ENCODE measurements at places on chromosomes 4 and X. TPM values are rescaled to one million over a fixed set of nuclear protein-coding genes. Genes with fewer than 3 reads are reported as not detected.

Gene SSX4
- not detected for total RNA-seq

Gene IL3RA
- total RNA-seq: 0.75 TPM

Gene CXCL3
- total RNA-seq: 0.32 TPM

Gene TMSB15B
- 5.0 TPM for total RNA-seq

Gene PCDH19
- not detected for total RNA-seq

Gene ADRA2C
- total RNA-seq: not detected

Gene PRR32
- not detected for total RNA-seq

Gene SHOX
- not detected for total RNA-seq

Gene BBS12
- total RNA-seq: 3.3 TPM

Gene DOK7
- not detected for total RNA-seq

DNA sequence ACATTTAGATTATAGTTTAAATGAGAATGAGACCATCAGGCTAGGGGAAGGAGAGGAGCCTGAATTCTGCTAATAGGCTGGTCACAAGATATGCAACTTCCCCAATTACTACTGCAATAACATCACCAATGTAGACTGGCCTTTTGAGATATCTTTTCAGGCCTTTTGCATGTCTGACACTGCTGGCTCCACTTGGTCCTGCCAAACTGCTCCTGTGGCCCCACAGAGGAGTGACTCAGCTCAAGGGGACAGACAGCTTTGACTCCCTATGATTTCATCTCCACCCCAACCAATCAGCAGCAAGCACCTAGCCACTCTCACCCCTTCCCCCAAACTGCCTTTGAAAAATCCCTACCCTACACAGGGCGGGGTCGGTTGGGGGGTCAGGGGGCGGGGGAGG, 22.8 kb downstream of the GPRIN3 start:
- no peak for DNase-seq

GRCh38 chrX:113741744-113742143, 842.1 kb upstream of the HTR2C start:
- no peak for DNase-seq

- no peak for DNase-seq
Measured at GRCh38 chr4:181982856-181983255, 260.3 kb upstream of the TENM3 start.

DNA sequence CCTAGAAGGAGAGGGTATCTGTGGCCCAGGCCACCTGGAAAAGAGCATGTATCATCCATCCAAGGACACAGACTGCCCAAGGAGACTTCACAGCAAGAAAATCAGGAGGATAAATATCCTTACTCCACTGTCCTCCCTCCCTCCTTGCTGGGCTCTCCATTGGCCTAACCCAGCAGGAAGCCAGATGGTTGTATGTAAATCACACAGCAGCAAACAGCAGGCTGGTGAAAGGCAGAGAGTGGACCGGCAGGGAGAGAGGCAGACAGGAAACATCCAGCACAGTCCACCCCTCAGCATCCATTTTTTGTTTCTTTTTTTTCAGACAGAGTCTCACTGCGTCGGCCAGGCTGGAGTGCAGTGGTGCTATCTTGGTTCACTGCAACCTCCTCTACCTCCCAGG, 17.5 kb downstream of the TXK start:
- DNase-seq: no peak

- DNase-seq: peak; percentile 62
Measured at GRCh38 chr4:1187182-1187581, 14.8 kb upstream of the SPON2 start.

GRCh38 chr4:122701061-122701460, 31.4 kb upstream of the BBS12 start:
- DNase-seq: no peak

DNA sequence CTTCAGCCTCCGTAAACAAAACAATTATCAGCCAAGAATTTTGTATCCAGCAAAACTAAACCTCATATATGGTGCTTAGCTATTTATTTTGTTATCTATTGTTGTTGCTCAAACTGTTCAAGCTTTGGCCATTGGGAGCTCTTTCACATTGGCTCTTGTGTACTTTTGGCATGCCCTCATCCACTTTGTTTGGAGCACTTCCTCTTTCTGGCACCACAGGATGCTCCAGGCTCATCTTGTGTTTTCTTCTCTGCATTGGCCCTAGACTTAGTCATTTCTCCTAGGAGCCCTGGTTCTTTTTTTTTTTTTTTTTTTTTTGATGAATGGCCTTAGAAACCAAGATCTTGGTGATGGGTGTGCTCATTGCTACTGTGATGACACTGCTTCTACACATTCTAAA, 74.5 kb downstream of the DIPK2B start:
- DNase-seq: no peak

- no peak for DNase-seq
Measured at GRCh38 chr4:151858356-151858755, 97.5 kb upstream of the GATB start.

GRCh38 chrX:108359806-108360602, 78.2 kb downstream of the COL4A6 start:
- no peak for DNase-seq

- no peak for DNase-seq
Measured at GRCh38 chr4:150476776-150477175, 105.2 kb upstream of the MAB21L2 start.

- DNase-seq: no peak
Measured at GRCh38 chr4:25011135-25011866, 19.4 kb downstream of the LGI2 start.

- peak; percentile 42 for DNase-seq
Measured at GRCh38 chrX:43750248-43750676, 94.2 kb downstream of the MAOA start.

DNA sequence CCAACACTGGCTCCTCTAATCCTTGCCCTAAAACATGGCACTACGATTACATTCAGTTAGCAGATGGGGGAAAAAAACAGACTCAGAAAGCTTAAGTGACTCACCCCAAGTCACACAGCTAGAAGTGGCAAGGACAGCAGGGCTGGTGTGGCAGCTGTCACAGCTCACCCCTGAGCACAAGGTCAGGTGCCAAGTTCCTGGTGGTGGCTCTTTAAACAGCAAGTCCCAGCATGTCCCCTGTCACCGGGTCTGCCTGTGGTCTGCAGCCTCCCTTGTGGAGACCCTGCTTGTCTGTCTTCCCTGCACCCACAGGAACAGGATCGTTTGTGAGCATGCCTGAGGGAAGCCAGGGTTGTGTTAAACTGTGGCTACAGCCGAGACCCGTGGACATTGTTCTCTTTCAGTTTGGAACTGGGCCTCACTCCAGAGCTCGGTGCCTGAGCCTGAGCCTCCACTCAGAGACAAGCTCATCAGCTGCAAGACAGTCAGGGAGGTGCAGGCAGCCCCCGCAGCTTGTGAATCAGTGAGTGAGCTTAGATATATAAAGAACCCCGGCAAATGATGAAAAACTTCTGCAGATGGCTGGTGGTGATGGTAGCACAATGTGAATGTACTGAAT, 260.8 kb downstream of the BCOR start:
- DNase-seq: no peak

GRCh38 chr4:75321484-75321883, 192.7 kb downstream of the RCHY1 start:
- no peak for DNase-seq

DNA sequence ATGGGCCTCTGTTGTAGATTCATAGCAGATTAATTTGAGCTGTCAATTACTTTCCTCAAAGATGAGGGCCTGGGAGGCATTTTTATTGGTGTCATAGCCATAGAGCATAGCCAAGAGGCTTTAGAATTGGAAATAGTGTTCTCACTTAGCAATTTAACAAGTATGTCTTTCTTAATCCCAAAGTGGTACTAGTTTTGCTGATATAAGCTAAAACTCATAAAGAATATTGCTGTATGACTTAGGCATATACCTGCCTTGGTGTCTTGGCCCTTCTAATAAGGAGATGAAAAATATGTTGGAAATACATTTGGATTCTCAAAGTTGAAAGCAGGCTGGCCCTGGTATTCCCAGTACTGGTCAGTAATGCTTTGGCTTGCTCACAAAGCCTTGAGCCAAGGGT, 221.5 kb upstream of the CXCL13 start:
- DNase-seq: no peak

DNA sequence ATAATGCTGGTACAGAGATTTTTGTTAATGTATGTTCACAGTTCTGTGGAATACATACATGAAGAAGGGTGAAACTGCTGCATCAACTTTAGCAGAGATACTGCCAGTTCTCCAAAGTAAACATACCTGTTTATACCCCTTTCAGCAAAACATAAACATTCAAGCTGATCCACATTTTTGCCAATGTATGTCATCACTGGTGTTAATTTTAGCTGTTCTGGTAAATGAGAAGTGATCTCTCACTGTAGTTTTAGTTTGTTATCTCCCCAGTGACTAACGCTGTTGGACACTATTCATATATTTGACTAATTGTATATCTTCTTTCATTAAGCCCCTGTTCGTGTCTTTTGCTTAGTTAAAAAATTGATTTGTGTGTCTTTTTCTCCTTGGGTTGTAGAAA, 82.0 kb downstream of the HAUS3 start:
- DNase-seq: no peak

- no peak for DNase-seq
Measured at GRCh38 chr4:15240764-15241163, 187.1 kb upstream of the C1QTNF7 start.

DNA sequence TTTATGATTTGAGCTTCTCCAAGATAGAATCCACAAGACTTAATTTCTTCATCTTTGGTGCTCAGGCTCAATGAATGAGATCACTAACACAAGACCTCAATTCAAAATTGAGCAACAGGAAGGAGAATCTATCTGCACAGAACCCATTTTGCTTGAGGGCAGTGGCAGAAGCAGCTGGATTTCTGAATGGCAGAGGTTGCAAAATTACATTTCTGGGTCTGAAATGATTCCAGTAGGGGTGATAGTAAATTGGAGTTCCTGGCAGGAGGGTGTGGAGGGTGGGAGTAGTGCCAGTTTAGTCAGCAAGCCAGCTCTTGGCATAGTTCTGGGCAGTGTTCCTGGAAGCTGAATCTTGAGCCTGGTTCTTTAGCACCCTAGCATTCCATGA, 281.1 kb downstream of the SLC7A11 start:
- DNase-seq: no peak

- no peak for DNase-seq
Measured at GRCh38 chr4:6367371-6367851, 97.8 kb downstream of the WFS1 start.

GRCh38 chrX:124895947-124896346, 423.7 kb upstream of the TEX13C start:
- no peak for DNase-seq

DNA sequence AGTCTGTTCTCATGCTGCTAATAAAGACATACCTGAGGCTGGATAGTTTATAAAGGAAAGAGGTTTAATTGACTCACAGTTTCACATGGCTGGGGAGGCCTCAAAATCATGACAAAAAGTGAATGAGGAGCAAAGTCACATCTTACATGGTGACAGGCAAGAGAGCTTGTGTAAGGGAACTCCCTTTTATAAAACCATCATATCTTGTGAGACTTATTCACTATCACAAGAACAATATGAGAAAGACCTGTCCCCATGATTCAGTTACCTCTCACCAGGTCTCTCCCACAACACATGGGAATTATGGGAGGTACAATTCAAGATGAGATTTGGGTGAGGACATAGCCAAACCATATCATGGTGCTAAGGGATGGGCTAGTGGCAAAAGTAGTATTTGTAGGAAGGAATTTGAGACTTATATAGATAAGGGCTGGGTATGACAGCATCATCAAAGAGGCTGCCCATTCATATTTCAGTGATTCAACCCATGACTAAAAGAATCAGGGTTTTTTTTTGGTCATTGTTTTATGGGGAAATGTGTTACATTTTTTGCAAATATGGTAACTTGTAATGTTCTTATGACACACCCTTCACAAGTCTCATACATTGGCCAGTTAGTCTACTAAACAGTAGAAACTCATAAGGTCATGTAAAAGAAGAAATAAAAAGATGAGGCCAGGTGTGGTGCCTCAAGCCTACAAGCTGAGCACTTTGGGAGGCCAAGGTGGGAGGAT, 34.7 kb downstream of the NUP62CL start:
- no peak for DNase-seq

DNA sequence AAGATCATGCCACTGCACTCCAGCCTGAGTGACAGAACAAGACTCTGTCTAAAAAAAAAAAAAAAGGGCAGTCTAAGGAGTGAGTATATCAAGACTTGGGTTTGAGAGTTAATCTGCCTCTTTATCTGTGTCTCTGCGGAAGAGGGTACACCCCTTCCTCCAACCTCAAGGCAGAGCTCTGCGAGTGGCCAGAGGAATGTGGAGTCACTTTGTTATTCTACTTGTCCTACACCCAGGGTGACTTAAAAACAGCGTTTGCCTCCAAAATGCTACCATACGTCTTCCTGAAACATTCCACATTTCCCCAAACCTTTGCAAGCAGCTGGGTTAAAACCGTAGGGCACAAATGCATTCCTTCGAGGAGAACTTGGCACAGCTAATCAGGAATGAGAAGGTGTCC, 199.9 kb downstream of the SHOX start:
- no peak for DNase-seq

GRCh38 chrX:129077424-129078170, 445.7 kb downstream of the SMARCA1 start:
- no peak for DNase-seq

GRCh38 chr4:150216726-150217125, 138.5 kb downstream of the DCLK2 start:
- DNase-seq: no peak

DNA sequence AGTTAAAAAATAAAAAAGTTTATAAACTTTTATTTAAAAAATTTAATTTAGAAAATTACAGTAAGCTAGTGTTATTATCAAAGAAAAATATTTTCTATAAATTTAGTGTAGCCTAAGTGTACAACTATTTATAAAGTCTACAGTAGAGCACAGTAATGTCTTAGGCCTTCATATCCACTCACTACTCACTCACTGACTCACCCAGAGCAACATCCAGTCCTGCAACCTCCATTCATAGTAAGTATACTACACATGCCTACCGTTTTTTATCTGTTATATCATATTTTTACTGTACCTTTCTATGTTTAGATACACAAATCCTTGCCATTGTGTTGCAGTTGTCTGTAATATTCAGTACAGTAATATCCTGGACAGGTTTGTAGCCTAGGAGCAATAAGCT, 129.0 kb upstream of the FAM47B start:
- no peak for DNase-seq

GRCh38 chr4:8391972-8392371, 48.6 kb downstream of the ACOX3 start:
- DNase-seq: no peak

- DNase-seq: no peak
Measured at GRCh38 chr4:169254546-169254983, 16.2 kb downstream of the SH3RF1 start.

DNA sequence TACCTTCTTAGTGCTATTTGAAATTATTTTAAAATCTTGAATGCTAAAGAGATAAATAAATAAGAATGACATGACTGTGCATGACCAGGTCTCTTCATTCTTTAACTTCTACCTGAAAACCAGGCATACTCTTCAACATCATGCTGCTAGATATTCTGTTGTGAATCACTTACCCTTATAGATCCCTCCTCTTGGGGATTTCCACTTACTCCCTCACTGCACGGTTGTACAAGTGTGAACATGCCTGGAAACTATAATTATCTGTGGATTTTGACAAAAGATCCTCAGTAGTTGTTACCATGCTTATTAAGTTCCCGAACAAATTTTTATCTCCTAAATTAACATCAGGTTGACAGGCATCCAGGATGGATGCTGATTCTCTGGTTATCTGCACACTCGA, 54.3 kb downstream of the ADGRL3 start:
- no peak for DNase-seq

GRCh38 chrX:1464041-1464970, 11.6 kb upstream of the ASMTL start:
- DNase-seq: no peak

GRCh38 chr4:4770610-4771009, 88.9 kb upstream of the MSX1 start:
- no peak for DNase-seq

All from T-cell (primary cell).